ENCODE measurements at places on chromosomes 5 and 9. TPM values are rescaled to one million over a fixed set of nuclear protein-coding genes. Genes with fewer than 3 reads are reported as not detected.

GPR150 gene
- total RNA-seq, result 0.16 TPM

DNA sequence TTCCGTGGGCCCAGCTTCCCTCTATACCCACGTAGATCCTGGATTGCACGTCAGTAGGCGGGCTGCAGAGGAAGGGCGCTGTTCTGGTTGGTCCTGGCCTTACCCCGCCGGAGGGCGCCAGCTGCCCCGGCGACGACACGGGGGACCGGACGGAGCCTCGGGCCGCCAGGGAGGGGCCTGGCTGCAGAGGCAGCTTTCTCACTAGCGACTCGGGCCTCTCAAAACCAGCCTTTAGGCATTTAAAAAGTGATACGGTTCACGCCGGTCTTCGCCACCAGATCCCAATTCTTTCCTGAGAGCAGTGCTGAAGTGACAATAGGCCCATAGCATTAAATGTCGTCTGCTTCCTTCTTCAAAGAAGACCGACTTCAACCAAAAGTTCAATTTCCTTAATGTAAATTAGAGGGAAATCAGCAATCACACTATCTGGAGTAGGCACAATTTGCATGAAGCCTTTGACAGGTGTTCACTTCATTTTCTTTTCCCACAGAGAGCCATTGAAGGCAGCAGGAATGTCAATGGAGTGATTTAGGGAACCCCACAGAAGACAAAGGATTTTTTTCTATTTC, 17.6 kb upstream of the UBE2D2 start:
- peak; percentile 43 for DNase-seq

GRCh38 chr5:84478603-84479002, 93.9 kb upstream of the EDIL3 start:
- no peak for DNase-seq

DMRT3 gene
- total RNA-seq, result not detected

TMEM215 gene
- total RNA-seq, result not detected

- no peak for DNase-seq
Measured at GRCh38 chr5:3684771-3685354, 89.2 kb downstream of the IRX1 start.

DNA sequence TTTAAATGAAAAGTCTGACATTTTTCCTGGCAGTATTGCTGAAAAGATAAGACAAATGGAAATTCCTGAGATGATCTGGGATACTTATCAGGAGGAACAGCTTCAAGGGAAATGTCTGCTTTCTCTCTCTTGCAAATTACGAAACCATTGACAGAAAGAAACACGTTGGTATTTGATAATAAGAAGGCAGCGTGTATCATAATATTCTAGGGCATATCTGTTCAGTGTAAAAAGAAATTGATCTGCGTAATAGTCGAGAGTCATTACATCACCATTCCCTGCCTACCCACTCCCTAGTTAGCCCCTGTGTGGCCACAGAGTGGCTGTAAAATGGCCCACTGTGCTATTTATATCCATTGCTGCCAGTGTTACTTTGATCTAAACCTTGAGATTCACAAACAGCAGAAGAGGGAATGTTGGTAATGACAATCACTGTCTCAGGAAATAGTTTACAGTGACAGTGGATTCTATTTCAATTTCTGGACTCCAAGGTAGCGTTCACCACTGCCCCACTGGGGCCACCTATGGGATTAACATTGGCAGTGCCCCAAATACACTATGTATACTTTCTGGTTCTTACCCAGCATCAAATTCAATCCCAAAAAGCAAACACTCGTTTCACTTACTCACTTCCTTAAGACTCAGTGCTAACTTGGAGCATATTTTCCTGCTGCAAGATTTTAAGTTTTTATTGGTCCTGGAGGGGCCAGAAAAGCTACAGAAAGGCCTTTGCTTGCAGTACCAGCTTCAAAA, 133.4 kb upstream of the GAS1 start:
- DNase-seq, result peak; percentile 57

ZNF354C gene
- 6.9 TPM for total RNA-seq

GRCh38 chr5:77696120-77696519, 57.6 kb upstream of the OTP start:
- no peak for DNase-seq
